LNCaP clone FGC (cell line): ENCODE measurements at places on chromosomes 1 and 21.

DNA sequence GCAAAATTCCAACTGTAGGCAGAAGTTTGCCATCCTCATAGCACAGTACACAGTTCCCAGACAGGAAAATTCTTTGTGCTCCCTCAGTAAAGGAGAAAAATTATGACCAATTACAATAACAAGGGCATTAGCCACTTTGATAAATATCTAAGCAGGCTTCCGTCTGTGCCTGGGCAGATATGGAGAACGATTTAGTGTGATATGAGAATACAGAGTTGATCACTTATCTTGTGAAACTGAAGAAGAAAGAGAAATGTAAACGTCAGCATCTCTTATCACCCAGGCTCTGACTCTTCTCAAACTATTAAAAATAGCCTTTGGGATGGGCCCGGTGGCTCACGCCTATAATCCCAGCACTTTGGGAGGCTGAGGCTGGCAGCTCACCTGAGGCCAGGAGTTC lies 54.5 kb upstream of the TIAM1 start:
- no peak for DNase-seq

- no peak for DNase-seq
These were observed 49.1 kb upstream of the DR1 start for GRCh38 chr1:93296555-93297154.

- no peak for DNase-seq
These were observed 88.2 kb downstream of the KAZN start for GRCh38 chr1:14686701-14687100.

DNA sequence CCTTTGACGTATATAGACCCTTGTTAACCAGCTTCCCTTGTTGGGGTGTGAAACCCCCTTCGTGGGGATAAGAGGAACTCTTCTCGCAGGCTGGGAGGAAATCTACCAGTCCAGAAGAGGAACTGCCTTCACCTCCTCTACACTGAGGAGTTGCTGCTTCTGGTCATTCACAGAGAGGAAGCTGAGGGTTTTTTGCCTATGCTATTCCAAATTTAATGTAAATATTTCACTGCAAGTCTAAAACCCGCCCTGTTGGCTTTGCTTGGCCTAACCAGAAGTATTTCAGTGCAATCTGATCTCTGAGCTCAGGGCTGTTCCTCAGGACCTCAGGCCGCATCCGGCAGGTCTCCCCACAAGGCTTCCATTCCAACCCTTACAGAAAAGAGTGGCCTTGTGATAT lies 150.1 kb downstream of the HIVEP3 start:
- no peak for DNase-seq

- DNase-seq, result peak; percentile 52
These were observed 17.5 kb upstream of the CAMK1G start for GRCh38 chr1:209565759-209566678.

- DNase-seq, result no peak
These were observed 81.9 kb upstream of the NR5A2 start for GRCh38 chr1:199945591-199945990.

DNA sequence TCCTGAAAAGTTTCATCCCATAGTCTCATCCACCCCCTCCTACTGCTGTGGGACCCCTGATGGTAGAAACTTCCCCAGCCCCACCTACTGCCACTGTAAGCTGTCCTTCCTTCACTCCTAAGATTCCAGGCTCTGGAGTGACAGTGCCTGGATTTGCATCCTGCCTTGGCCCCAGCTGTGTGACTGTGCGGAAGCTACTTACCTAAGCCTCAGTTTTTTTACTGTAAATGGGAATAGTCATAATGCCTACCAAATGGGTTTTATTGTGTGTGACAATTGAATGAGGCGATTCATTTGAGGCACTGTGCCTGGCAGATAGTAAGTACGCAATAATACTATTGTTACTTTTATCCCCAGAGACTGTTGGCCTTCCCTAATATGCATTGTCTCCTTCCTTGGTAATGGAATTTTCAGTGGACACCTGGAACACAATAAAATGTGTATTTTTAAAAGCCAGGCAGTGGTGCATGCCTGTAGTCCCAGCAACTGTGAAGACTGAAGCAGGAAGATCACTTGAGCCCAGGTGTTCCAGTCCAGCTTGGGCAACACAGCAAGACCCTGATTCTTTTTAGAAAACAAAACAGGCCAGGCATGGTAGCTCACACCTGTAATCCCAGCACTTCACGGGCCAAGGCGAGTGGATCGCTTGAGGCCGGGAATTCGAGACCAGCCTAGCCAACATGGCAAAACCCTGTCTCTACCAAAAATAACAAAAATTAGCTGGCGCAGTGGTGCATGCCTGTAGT lies 55.0 kb upstream of the ZNF326 start:
- no peak for DNase-seq
